LHCN-M2 (cell line): ENCODE measurements at places on chromosomes 11 and 22. TPM values are rescaled to one million over a fixed set of nuclear protein-coding genes. Genes with fewer than 3 reads are reported as not detected.

The PATE2 gene
- total RNA-seq, result not detected in 2 replicates

The LSP1 gene
- total RNA-seq, result 311 and 321 TPM in 2 replicates

The CRY2 gene
- 6.4 and 6.9 TPM in 2 replicates for total RNA-seq

The OR52N2 gene
- not detected in 2 replicates for total RNA-seq

The CFAP300 gene
- 4.3 and 6.7 TPM in 2 replicates for total RNA-seq

The SLCO2B1 gene
- not detected in 2 replicates for total RNA-seq

The SLC36A4 gene
- 13.4 and 15.6 TPM in 2 replicates for total RNA-seq

The NCAM1 gene
- total RNA-seq, result 28.1 and 38.7 TPM in 2 replicates

The CARD18 gene
- total RNA-seq, result not detected in 2 replicates

The FAM180B gene
- total RNA-seq, result not detected in 2 replicates

The SYCE3 gene
- not detected in 2 replicates for total RNA-seq

The STX3 gene
- total RNA-seq, result 11.9 and 16.9 TPM in 2 replicates

The OR8G5 gene
- total RNA-seq, result not detected in 2 replicates

The CELSR1 gene
- under 0.01 and 0.06 TPM in 2 replicates for total RNA-seq
